ENCODE measurements at places on chromosomes 7 and 10.

GRCh38 chr10:18689498-18689897, 30.3 kb downstream of the ARL5B start:
- DNase-seq: no peak

- no peak for DNase-seq
These were observed 24.9 kb upstream of the AMPH start for GRCh38 chr7:38655833-38656774.

GRCh38 chr10:130351466-130352290, 215.5 kb downstream of the GLRX3 start:
- DNase-seq: no peak

- no peak for DNase-seq
These were observed 40.4 kb downstream of the CNNM1 start for GRCh38 chr10:99369551-99369950.

DNA sequence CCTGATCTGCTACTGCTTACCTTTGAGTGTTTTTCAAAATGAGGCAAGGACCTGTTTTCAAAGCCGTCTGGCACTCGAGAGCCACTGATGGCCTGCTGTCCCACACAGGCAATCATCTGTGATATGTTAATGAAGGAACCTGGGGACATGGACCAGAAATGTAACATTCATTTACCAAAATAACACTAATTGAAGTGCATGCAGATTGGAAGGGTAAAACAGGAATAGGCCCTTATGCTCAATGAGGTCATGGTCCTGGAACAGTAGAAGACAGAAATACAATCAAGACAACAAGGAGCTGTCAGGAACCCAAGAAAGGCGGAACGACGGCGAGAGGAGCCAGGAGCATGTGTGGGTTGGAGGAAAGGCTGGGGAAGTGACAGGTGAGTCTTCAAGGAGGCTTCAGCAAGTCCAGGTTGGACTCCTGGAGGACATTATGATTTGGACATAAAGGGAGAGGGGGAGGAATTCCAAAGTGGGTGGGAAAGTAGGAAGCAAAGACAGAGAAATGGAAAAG, 28.3 kb downstream of the POLR3A start:
- DNase-seq: no peak

GRCh38 chr7:28685242-28685643, 272.9 kb downstream of the TRIL start:
- DNase-seq: no peak

- DNase-seq: no peak
These were observed at the start of gene CRPPA for GRCh38 chr7:16421333-16422102. TSS of gene CRPPA (minus strand) at chr7:16421538. CDS start at chr7:16421322, 216 bp downstream.

DNA sequence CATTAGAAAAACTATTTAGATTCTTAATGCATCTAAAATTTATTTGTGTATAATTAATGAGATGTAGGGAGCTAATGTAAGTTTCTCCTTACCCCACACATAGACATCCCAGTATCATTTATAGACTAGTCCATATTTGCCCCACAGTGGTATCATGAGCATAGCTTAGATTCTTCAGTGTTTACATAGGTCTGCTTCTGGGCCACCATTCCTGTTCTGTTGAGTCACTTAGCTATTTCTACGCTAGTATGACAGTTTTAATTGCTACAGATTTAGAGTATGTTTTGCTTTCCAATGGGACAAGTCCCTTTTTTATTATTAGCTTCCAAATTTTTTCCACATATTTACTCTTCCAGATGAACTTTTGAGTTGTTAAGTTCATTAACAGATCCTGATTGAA, 69.4 kb downstream of the MCMBP start:
- no peak for DNase-seq

GRCh38 chr10:4671451-4672145, 154.4 kb upstream of the AKR1E2 start:
- peak; percentile 19 for DNase-seq

GRCh38 chr10:66321723-66322665, 603.8 kb upstream of the LRRTM3 start:
- DNase-seq: no peak

GRCh38 chr7:6588566-6588965, 1.3 kb upstream of the INTS15 start:
- DNase-seq: no peak

- no peak for DNase-seq
These were observed 6.3 kb upstream of the SFMBT2 start for GRCh38 chr10:7417103-7417623.

DNA sequence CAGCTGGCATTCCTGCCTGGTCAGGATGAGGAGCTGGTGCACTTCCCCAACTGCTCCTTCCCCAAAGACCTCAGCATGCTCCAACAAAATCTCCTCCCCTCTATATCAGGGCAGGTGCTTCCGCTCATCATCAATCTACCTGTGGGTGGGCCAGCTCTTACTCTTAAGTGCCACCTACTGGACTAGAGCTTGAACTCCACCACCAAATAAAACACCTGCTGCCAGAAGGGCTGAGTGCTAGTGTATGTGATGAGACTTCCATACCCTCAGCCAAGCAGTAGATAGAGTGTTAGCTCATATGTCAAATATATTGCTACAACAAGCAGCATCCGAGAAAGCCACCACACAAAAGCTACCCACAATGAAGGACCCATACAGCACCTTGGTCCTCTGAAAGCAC, 264.3 kb downstream of the RNLS start:
- no peak for DNase-seq

DNA sequence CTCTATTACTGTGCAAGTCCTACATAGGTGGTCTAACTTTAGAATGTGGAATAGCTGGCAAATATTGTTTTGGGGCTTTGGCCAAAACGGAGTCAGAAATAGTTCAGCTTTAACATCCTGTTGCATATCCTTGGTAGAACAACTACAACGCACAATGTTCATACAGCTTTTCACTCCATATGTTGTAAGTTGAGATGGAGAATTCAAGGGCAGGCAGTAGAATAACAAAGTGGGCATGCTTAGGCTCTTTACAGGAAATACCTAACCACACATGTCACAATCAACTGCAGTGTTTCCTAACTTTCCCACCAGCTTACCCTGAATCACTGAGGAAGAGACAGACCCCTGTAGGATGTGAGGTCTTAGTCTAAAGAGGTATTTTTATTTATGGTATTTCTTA, 122.3 kb downstream of the PPP1R3A start:
- no peak for DNase-seq

DNA sequence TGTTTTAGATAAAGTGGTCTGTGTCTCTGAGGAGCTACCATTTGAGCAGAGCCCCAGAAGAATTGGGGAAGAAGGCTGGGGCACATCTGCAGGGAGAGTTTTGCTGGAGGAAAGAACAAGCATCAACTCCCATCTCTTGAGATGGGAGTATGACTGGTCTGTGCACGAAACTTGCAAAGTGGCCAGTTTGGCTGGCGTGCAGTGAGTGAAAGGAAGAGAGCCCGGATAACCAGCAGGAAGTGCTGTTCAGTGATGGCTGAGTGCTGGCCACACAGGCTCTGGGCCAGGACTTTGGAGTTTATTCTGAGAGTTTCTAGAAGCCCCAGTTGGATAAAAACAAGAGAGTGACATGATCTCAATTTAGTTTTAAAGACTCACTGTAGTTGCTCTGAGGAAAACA, 34.4 kb upstream of the SVIL start:
- DNase-seq: no peak

- DNase-seq: no peak
These were observed 68.6 kb downstream of the PDIA4 start for GRCh38 chr7:148959726-148960125.

GRCh38 chr7:69502358-69502757, 95.9 kb upstream of the AUTS2 start:
- no peak for DNase-seq

DNA sequence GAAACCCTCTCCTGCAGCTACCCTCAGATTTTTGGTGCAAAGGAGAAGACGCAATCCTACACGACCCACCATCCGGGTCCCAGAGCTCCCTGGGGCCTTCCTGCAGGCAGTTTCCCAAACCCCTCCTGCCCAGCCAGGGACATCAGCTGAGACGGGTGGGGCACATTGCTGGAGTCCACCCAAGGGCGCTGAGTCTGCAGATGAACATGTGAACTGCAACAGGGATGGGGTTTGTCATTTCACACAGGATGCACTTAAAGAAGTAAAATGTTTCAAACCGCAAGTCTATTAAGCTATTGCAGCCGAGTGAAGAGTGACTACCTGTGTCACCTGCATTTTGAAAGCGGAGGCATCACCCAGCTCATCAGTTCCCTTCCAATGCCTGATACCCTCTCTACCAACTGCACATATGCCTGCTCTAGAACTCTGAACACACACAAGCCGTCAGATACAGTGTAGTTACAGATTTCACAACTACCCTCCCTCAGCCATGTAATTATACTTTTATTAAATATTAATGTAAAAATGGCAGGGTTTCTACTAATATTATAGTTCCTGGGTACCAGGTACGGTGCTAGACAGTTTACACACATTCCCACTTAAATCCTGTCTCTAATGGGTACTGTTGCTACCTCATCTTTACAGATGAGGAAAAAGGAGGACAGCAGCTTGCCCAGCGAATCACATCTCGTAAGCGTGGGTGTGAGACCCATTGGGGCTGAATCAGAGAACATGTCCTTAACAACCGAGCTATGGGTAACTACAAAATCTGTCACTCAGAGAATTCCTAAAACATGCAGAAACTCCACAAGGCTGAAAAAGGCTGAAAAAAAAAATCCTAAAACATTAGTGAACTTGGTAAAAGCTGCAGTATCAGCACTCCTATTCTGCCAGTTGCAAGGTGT, 71.2 kb downstream of the GRB10 start:
- no peak for DNase-seq

GRCh38 chr7:133641436-133641835, 388.6 kb downstream of the EXOC4 start:
- DNase-seq: no peak

- DNase-seq: no peak
These were observed 3.1 kb upstream of the ABCA13 start for GRCh38 chr7:48168159-48168558.

DNA sequence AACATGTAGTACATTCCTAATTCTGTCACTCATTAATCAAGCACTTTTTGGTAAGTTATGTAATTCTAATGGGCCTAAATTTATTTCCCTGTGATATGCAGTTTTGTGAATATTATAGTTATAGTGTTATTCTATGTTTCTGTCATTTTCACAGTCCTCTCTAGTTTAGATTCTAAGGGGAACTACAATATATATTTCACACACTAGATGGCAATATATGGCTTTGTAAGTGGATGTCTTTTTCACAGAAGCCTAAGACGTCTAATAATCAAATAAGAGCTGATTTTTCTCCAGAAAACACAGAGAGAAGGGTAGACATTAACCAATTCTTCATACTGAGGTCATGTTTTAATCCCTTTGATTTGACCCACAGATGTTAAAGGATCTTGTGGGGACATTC, 18.0 kb downstream of the RNLS start:
- DNase-seq: no peak

DNA sequence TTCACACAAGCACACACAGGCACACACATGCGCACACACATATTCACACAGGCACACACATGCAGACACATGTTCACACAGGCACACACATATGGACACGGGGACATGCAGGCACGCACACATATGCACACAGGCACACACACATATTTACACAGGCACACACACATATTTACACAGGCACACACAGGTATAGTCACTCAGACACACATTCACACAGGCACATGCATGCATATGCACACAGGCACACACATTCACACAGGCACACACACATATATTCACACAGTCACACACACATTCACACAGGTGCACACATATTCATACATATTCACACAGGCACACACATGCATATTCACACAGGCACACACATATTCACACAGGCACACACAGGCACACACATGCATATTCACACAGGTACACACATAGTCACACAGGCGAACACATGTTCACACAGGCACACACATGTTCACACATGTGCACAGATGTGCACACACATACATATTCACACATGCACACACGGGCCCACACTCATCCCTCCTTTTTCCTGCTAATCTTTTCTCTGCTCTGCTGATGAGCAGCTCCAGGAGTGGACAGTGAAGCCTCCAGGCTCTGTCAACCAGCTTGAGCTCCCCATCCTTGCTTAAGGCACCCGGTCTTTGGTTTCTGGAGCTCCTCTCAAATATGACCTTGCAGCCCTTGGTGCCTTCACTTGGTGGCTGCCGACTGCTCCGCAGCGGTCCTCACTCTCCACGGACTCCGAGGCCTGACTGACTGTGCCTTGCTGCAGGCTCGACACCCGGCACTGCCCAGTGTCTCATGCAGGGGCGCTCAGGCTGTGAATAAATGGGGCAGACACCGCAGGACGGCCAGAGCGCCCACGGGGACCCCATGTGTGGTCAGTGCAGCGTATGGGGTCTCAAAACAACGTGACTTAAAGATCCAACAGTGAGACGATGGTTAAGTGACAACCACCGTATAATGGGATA, 581.2 kb upstream of the MGMT start:
- DNase-seq: no peak

DNA sequence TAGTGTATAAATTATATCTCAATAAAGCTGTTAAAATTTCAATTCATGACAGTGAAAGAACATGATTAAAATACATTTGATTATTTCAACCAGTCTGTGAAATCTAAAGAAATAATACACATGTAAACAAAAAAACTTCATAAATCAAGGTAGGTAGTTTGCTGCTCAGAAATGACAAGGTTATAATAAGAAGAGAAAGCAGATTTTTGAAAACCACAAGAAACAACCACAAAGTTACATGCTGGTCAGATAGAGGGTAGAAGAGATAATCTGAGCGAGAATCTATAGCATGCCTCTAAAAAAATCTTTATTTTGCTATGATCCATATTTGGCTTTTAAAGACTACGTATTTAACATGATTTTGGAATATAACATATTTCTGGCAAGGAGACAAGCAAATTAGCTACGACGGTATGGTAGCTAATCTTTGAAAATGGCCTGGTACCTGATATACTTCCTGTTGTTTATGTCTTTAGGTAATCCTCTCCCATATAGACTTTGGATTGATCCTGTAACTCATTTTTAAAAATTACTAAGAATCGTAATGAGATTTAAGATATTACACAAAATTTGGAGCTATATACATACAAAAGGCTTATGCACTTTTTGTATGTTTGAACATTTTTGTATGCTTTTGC, 23.5 kb upstream of the VCL start:
- no peak for DNase-seq

- no peak for DNase-seq
These were observed 112.0 kb downstream of the PTPRN2 start for GRCh38 chr7:158475679-158476052.

DNA sequence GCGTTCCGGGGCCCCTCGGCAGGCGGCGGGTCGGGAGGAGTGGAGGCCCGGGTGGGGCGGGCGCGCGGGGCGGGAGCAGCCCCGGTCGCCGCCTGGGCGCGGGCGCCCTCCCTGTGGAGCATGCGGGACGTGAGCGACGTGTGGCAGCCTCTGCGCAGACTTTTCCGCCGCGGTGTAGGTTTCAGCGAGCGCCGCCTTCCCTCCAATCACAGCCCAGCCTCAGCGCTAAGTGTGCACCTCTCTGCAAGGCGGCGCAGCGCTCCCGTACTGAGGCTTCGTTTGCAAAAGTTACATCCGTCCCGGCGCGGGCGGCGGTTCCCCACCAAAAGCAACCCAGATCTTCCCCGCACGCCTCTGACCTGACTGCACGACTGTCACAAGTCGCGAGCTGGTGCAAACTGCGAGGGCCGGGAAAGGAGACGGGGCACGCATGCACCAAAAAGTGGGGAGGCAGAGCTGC, 1.2 kb upstream of the PFKFB3 start:
- DNase-seq: no peak

All from T1000 (cell line).